ENCODE measurements at places on chromosomes 2 and 18.

GRCh38 chr2:207144173-207144785, 21.5 kb downstream of the KLF7 start:
- no peak for DNase-seq

- DNase-seq, result no peak
Measured at GRCh38 chr2:174682007-174682577, 82.2 kb downstream of the CHRNA1 start.

- no peak for DNase-seq
Measured at GRCh38 chr2:197122821-197123220, 187.8 kb downstream of the ANKRD44 start.

- no peak for DNase-seq
Measured at GRCh38 chr2:199404841-199405240, 52.9 kb downstream of the SATB2 start.

DNA sequence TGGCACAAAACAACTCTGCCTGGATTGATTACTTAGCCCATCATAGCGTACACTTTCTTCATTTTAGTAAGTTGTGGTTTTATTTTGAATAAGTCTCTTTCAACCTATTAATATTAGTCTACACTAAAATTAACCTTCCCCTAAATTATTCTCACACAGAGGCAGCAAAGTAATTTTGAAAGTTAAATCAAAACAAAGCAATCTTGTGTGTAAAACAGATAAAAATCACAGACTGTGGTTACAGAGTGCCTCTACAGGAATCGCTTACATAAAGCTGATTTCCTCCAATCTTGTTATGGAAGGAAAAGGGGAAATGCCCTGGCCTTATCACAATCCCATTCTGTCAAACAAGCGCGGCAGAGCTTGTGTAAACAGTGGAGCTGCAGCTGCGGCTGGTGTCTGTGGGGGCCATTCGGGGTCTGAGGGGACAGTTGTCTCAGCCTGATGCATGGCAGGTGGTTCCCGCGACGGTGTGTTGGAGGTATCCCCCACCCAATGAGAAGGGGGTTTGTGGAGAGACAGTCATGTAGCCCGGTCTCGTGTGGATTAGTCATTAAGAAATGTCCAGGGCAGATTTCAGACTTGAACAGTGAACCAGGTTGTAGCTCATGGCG, 42.1 kb downstream of the BCL2L11 start:
- DNase-seq, result no peak

GRCh38 chr2:39686456-39686855, 20.7 kb downstream of the TMEM178A start:
- no peak for DNase-seq

- no peak for DNase-seq
Measured at GRCh38 chr2:198383392-198383791, 579.0 kb downstream of the PLCL1 start.

DNA sequence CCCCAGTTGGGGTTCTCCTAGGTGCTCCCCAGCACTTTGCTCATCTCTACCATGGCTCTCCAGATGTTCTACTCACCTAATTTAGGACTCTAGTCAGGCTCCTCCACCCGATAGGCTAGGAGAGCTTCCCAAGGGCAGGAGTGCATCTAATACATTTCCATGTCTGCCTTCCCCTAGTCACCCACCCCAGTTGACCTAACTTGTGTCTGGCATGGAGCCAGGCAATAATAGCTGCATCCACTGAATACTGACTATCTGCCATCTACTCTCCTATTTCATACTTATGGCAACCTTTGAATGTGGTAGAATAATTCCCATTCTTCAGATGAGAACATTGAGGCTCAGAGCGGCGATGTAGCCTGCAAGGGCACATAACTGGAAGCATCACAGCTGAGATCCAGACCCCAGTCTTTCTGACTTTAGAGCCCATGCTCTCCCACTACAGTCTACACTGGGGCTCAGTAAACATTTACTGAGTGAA, 71.8 kb upstream of the YWHAQ start:
- DNase-seq, result no peak

- no peak for DNase-seq
Measured at GRCh38 chr18:78696698-78697435, 282.8 kb upstream of the SALL3 start.

DNA sequence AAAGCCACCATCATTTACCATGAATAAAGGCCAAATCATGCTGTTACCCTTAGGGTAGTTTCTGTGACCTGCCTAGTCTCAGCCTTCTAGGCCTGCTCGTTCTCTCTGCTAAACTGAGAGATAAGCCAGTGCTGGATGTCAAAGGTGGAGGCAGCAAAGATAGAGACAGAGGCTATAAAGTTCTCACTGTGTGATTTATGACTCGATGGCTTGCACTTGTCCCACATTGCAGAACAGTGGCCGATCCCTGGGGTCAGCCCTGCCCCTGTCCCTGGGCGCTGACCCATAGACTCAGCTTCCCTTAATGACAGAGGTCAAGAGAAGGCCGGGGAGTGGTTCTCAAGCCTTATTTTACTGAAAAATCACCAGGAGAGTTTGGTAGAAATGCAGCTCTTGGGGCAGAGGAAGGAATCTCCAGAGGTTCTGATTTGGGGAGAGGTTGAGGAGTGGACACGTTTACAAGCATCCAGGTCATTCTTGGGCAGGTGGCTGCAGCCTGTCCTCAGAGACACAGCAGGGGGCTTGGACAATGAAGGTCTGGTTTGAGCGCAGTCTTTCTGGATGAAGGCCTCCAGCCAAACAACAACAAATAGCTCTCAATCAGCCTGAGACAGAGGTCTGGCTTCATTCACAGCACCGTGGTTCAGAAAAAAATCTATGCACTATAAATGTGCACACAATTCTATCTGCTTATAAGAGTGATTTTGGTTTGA, 143.5 kb downstream of the ACKR3 start:
- no peak for DNase-seq

DNA sequence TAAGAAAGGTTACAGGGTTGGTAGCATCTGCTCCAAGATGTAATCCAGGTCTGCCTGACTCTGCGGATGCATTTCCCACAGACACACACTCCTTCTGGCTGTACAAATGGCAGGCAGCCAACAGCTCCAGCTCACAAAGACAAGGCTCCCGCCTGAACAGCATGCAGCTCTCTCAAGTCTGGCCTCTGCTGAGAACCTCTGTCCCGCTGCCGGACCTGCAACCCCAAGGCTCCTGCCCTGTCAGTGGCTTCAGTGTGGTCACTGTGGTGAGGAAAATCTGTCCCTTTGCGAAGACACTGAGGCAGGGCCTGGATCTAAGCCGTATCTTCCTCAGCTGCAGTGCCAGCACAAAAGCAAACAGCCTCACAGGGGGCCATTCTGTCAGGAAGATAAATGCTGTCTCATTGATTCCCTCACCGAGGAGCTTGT, 469.3 kb upstream of the MEX3C start:
- no peak for DNase-seq

GRCh38 chr18:57220480-57220879, 73.6 kb downstream of the BOD1L2 start:
- DNase-seq, result no peak

- DNase-seq, result no peak
Measured at GRCh38 chr2:218002845-218003180, at the start of gene TNS1. Gene TNS1, minus strand, starts transcription at chr2:218002995. Its CDS starts 123 bp downstream, at chr2:218002872.

- DNase-seq, result no peak
Measured at GRCh38 chr2:25420820-25421237, 79.1 kb upstream of the DNMT3A start.

DNA sequence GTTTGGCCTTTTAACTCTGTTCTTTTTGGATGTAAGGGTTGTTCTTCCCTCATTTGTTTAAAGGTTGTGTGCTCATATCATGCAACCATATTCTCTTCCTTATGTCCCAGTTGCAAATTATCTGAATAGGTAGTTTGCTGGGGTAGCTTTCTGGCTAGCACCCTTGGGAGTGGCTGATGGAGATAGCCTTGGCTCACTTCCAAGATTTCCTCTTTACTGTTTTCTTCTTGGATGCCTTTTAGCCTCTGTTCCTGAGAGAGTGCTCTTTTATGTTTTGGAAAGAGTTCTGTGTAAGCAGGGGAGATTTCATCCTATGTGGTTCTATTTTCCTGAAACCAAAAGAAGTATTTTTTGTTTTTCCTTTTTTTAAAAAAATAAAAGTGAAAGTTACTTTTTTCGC, 25.4 kb downstream of the USP14 start:
- DNase-seq, result no peak

GRCh38 chr18:10748641-10749040, 222.8 kb downstream of the NAPG start:
- no peak for DNase-seq

DNA sequence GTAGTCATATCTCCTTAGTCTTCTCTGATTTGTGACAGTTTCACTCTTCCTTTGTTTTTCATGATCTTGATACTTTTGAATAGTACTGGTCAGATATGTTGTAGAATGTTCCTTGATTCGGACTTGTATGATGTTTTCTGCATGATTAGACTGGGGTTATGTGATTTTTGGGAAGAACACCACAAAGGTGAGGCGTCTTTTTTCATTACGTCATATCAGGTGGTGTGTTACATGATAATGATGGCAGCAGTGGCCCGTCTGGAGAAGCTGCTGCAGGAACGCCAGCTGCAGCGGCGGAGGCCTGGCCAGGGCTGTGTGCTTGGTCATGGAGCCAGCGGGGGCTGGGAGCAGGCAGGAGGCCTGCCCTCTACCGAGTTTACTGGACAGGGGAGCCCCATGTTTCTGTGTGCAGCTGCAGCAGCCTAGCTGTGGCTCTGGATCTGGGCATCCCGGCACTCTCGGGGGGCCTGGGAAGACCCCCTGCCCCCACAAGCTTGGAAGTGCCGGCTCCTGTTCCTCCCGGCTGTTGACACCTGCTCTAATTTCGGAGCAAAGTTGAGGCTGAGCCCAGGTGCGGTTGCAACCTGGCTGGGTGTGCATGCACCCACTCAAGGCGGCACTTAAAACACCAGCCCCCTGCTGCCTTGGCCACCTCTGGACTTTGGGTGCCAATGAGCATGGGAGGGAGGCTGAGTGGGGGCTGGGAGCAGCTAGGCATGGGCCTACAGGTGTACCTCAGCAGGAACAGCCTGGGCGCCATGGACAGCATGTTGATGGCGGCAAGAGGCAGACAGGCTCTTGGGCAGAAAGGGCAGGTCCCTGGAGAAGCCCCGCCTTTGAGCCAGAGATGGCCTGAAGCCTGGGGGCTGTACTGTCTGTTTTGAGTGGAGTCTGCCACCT, 26.1 kb downstream of the SLC4A10 start:
- no peak for DNase-seq

DNA sequence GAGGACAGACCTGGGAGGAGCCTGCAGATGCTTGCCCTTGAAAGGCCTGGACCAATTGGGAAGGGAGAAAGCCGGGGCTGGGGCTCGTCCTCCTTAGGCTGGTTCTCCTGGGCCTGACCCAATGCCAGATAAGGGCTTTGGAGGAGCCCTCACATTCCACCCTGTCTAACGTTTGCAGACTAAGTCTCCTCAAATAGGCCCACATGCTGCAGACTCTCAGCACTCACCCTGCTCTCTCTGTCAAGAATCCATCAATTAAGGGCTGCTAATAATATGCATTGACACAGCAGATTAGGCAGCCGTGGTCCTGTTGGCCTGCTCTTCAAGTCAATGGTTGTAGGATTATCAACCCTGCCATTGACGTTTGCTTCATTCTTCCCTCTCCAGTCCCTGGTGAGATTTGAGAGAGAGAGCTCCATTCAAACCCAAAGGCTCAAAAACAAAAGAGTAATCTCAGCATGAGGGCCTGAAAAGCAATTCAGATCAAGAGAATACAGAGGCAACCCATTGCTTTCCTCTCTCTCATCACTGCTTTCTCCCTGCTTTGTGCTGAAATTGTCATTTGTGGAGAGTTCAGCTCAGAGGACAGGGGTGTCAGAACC, 167.6 kb downstream of the INSIG2 start:
- DNase-seq, result no peak

DNA sequence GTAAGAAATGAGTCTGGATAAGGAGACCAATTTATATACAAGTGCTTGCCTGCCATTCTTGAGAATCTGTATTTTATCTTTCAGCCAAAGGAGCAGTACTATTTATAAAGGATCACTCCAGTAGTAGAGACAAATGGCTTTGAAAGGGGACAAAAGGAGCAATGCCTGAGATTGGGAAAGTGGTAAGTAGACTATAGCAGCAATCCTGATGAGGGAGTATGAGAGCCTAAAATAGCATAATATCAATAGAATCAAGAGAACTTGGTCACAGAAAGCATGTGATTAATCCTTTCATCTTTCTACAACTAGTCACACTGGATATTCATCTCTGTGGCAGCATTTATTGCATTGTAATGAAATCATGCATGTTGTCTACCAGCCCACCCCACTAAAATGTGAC, 20.2 kb downstream of the NRXN1 start:
- DNase-seq, result no peak

- DNase-seq, result no peak
Measured at GRCh38 chr2:58064086-58064485, 17.5 kb downstream of the VRK2 start.

DNA sequence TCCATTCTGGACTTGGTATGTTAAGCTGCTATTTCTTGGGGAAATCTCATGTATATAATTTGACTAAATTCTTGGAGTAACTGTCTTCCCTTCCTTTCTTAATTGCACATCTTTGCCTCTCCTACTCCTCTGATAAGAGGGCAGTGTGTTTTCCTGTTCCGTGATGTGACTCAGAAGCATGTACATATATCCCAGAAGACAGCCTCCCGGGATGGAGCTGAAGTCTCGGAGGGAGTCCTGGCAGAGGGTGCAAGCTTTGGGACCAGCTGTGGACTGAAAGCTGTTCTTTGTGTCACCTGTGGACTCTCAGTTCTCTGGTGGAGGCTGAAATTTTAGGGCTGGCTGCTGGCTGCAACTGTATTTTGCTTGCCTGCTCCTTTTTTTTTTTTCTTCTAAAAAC, 54.7 kb upstream of the MGAT5 start:
- DNase-seq, result no peak

- no peak for DNase-seq
Measured at GRCh38 chr2:181178823-181179412, 198.5 kb downstream of the UBE2E3 start.

DNA sequence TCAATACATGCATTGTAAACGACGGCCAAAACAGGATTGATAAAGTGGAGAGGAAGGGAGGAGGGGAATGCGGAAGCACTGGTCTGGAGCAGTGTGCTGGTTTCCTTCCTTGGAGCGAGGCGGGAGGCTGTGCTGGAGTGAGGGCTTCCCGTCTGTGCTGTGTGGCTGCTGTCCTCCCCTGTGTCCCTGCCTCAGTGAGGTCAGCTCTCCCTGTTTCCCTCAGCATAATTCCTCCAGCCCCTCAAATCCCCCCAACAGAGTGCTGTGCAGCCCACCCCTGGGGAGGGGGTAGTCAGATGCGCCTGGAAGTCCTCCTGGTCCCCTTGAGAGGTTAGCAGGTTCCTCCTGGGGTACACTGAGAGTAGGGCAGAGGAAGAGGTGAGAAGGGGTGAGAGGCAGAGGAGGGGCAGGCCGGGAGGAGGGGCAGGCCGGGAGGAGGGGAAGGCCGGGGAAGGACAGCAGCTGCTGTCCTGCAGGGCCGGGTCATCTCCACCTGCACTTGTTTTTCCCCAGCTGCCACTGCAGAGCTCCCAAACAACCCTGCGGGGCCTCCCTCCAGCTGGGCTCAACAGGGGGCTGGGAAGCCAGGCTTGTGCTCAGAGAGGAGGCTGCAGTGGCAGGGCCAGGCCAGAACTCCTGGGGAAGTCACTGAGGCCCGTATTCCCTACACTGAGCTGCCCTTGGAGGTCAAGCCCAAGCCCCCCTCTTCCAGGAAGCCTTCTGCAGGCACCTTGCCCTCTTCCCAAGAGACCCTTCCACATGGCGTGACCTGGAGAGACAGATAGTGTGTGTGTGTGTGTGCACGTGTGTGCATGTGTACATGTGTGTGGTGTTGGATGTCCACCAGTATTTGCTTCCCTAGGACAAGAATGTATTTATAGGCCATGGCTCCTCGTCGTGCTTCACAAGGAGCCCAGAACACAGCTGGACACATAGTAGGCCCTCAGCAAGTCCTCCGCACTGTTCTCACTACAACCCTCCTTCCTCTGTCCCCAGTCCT, 13.2 kb upstream of the ATP6V1B1 start:
- no peak for DNase-seq

- no peak for DNase-seq
Measured at GRCh38 chr18:3305933-3306332, 44.0 kb downstream of the MYL12B start.

All from BJ (cell line).